ENCODE measurements at places on chromosomes 16 and 17.

GRCh38 chr17:13266606-13267005 lies 248.8 kb upstream of the ELAC2 start:
- no peak for DNase-seq

- DNase-seq: no peak
Observed at GRCh38 chr16:35141303-35141702, 1681.9 kb downstream of the TP53TG3F start.

GRCh38 chr16:77322757-77323156 lies 112.1 kb downstream of the ADAMTS18 start:
- no peak for DNase-seq

GRCh38 chr17:8192070-8192815 lies 2.3 kb upstream of the BORCS6 start:
- peak; percentile 95 for DNase-seq

- DNase-seq: no peak
Observed at GRCh38 chr17:2122641-2123302, 67.9 kb downstream of the HIC1 start.

GRCh38 chr17:27545562-27546229 lies 85.3 kb upstream of the LGALS9 start:
- no peak for DNase-seq

DNA sequence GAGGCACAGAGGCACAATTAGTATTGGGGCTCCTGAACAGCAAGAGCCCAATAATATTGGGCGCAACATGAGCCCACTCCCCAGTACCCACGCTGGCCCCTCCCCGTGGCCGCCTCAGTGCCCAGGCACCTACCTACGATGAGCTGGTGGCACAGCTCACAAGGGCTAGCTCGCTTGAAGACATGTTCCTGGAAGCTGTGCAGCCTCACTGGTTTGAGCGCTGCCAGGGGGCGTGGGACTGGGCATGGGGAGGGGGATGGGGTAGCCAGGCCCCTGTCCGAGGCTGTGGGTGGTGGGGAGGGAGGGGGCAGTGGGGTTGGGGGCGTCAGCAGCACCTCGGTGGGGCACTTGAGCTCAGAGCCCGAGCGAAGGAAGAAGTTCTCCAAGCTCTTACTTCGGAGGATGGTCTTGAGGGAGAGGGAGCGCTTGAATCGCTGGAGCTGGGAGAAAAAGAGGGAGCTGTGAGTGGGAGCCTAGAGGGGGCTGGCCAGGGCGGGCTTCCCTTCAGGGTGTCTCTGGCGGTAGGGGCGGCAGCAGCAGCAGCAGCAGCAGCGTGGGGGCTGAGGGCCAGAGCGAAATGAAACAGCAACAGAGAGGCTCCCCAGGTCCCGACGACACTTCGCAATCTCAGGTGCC lies 7.9 kb downstream of the STAC2 start:
- DNase-seq: no peak

- no peak for DNase-seq
Observed at GRCh38 chr17:81148986-81149533, 16.2 kb upstream of the PVALEF start.

DNA sequence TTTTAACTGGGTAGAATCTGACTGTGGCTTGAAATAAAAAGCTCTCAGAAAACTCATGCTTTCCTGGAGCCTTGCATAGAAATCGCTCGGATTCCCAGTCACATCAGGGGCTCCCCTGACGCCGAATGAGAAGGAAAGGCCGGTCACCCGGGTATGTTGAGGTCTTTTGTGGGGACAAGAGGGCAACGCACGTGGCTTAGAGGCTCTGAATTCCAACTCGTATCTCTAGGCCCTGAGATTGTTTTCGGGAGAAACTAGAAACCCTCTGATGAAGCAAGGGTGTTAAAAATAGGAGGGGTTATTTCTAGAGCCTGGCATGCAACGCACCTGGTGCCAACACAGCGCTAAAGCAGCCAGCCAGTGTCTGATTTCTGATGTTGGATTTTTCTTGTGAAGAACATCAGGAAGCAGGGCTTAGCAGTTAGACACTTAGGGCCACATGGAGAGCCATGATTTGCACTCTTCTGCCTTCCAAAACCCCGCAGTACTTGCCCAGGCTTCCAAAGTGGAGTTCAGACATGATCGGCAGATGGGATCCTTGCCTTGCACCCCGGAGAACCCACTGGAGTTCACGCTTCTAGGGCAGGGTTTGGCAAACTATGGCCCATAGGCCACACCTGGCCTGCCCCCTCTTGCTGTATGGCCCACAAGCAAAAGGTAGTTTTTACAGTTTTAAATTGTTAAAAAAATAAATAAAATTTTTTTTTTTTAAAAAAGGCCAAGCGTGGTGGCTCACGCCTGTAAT lies 12.6 kb downstream of the CACNG1 start:
- no peak for DNase-seq

DNA sequence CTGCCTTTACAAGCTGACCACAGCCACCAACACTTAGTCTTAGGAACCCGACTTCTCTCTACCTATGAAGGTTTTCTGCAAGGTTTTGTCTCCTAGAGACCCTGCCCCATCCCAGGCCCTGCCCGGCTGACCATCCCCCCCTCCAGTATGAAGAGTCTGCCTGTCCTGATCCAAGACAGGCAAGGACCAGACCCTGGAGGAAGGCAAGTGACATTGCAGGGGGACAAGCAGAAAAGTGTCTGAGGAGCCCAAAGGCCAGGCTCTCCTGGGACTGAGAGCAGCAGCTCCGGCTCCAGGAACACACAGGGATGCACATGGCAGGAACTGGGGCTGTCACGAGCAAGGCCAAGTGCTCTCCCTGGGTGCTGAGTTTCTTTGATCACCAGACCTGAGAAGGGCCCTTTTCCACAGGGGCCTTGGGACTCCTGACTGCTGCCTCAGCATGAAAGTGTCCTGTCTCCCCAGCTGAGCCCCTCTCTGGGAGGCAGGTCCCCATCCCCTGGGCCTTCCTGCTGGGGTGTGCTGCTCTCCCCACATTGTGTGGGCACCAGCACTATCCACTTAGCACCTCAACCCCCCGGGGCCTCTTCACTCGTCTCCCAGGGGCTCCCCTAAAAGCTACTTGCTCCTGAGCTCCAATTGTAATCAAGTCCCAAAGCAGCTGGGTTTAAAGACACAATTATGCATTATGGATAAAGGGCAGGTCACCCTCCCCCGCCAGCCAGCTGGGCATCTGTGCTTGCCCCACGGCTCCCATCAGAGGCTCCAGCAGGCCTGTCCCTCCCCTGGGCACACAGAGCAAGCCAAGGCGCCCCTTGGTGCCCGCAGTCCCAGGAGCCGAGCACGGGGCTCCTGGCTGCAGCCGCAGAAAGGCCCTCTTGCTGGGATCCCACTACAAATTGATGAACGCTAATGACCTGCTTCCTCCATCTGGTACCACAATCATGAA lies 11.6 kb upstream of the CACNG4 start:
- no peak for DNase-seq

GRCh38 chr17:7190276-7190917 lies 11.2 kb upstream of the ASGR1 start:
- no peak for DNase-seq

DNA sequence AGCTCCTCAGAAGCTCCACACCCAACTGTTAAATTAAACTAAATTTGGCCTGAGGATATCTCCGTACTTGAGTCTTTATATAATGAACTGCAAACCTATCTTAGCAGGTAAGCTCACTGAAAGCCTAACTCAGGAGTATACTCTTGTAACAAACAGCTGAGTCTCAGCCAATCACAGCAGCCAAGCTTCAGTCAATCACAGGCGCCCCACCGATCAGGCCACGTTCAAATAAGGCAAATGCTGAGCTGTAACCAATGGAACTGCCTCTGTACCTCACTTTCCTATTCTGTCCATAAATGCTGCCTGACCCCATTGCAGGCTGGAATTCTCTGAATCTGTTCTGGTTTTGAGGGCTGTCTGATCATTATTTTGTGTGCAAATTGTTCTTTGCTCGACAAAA lies 93.0 kb upstream of the CES5A start:
- no peak for DNase-seq

- no peak for DNase-seq
Observed at GRCh38 chr16:76854234-76854633, 336.8 kb upstream of the MON1B start.

DNA sequence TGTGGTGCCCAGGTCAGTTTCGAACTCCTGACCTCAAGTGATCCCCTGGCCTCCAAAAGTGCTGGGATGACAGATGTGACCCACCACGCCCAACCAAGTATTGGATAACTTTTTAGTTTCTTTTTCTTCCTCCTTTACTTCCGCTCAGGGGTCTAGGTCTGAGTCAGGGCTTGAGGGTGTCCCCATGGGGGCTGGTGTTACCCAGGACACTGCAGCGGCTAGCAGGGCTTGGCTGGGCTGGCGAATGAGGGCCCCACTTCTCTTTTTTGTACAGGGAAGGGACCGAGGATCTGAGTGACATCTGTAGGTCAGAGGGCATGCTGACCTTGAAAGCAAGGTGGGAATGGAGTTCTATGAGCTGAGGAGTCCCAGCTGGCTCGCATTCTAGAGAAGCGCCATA lies 24.9 kb downstream of the RAB11FIP3 start:
- no peak for DNase-seq

- no peak for DNase-seq
Observed at GRCh38 chr17:48814504-48814903, 2.5 kb downstream of the TTLL6 start.

Measured in NCI-H1436 treated with DMSO at 0.1 percent for 48 hours (cell line).